CD14-positive monocyte (primary cell): ENCODE measurements at places on chromosomes 12 and 14.

DNA sequence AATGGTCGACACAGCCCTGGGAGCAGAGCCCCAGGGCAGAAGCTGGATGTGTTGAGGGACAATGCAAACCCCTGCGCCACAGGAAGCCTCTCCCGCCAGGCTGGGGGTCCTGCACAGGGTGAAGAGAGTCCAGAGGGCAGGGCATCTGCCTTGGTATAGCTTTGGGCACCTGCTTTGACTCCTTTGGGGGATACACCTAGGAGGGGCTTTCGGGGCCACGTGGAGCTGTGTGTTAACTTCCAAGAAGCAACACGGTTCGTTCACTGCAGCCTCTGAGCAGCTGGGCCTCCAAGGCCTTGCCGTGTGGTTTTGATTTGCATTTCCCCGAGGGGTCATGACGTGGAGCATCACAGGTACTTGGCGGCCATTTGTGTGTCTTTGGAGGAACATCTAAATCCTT is 5.8 kb upstream of the PUS1 start:
- no peak for DNase-seq

DNA sequence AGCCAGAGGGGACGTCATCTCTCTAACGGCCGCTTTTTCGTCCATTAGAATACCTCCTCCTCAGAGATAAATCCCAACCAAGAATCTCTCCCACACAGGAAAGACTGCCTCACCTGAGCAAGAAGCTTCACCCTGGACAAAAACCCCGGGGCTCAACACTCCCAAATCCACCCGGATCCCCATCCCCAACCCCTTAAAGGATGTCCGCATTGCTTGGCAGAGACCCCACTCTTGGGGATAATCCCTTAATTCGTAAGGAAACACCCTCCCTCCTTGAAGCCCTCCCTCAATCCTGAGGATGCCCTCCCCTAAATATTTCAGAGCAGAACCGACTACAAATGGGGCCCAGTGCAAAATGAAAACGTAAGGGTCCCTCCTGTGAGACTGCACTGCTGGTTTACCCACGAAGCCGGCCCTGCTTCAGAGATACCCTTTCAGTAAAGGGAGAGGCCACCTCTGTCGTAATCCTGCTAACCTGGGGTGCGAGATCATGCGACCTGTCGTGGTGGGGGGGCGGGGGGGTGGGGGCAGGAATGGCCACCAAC is 655 bp upstream of the DYNLL1 start:
- no peak for DNase-seq

GRCh38 chr12:46660719-46661109 is 165.1 kb downstream of the SLC38A4 start:
- peak; percentile 46 for DNase-seq

GRCh38 chr14:79704041-79704807 is 507.1 kb downstream of the DIO2 start:
- DNase-seq, result no peak

GRCh38 chr14:68842298-68842697 is 49.4 kb upstream of the ZFP36L1 start:
- DNase-seq, result no peak

- no peak for DNase-seq
These were observed 40.7 kb downstream of the CORO1C start for GRCh38 chr12:108690542-108691174.

DNA sequence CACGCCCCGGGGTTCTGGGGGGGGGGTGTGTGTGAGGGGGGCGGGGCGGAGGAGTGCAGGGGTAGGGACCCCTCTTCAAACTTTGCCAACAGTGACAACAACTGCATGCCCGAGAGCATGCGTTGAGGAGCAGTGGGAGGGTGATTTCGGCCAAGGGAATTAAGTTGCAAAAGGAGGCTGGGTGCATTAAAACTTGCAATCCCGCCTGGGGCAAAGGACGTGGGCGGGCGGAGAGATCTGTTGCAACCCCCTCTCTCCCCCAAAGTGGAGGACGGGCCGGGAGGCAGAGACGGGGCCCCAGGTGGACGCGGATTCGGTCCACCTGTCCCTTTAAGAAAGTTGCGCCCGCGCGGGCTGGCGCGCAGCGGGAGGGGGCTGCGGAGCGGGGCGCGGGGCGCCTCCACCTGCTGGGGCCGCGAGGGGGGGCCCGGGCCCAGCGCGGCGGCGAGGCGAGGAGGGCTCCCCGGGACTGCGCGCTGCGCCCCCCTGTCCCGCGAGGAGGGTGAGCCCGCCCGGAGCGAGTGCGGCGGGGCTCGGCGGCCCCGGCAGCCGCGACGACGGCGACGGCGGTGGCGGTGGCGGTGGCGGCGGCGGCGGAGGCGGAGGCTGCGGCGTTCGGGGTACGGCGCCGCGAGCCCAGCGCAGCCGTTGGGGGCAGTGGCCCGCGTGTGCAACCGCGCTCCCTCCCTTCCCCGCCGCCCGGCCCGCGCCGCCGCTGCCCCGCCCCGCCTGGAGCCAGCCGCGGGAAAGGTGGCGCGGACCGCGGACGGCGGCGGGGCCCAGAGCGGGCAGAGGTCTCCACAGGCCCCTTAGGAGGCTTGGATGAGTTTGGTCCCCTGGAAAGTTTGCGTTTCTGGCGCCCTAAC is 530 bp upstream of the FOXN4 start:
- no peak for DNase-seq

DNA sequence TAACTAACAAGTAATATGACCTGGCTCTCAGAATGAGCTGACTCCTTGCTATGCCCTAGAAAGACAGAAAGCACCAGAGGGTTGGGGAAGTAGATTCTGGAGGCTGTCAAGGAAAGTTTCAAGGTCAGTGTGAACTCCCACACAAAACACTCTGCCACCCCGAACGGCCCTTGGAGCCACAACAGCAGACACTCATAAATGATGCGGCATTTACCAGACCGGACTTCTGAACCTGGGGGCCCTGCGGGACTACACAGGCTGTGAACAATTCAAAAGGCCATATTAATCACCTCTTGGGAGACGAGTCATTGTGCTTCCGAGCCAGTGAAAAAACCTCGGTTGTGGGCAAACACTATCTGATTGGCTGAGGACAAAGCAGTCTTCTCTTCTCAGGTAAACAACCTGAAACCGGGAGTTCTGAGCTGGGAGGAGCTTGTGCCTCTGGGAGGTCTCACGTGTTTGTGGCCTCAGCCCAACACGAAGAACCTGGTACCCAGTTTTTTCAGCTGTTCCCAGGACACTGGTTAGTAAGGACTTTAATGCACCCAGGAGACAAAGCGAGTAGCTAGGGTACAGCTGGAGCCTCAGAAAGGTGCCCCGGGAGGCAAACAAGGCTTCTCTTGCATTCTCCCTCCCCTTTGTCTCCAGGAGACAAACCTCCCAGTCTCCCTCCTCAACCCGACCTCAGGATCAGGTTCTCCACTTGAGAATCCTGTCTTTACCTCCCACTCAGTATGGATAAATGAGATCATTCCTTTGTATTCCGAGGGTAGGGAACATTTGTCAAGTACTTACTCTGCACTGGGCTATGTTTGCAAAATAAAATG is 35.3 kb downstream of the VWF start:
- DNase-seq, result no peak

DNA sequence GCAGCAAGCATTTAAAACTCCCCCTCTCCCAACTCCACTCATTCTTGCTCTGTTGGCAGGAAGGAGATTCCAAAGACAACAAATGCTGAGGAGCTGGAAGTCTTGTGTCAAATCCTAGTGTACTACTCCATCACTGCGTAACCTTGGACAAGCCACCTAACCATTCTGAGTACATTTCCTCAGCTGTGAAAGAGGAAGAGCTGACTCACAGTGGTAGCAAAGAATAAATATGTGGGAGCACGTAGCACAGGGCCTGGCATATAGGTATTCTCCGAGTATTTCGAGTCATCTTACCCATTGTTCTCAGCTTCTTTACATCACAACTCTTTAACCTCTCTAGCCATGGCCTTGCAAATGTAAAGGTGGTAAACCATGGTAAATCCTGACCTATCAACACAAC is 28.7 kb downstream of the EGLN3 start:
- DNase-seq, result no peak

- DNase-seq, result no peak
These were observed 27.3 kb downstream of the TSHR start for GRCh38 chr14:80982711-80983110.

DNA sequence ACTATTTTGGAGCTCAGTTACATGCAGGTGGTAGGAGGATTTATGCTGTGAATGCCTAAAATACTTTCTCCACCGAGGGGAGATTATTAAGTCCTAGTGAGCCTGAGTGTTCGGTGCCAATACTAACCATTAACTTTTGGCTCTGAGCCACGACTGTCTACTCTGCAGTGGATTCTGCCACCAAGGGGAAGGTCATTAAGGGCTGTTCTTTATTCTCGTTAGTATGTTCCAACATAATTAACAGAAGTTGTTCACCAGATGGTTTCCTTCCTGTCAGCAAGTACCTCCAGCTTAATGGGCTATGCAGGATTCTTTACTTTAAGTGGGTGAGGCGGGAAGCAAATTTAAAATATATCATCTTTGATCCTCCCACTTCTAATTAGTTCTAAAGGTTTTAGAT is 326.3 kb downstream of the BMP4 start:
- no peak for DNase-seq

GRCh38 chr12:130281153-130281799 is 56.4 kb upstream of the PIWIL1 start:
- DNase-seq, result no peak

DNA sequence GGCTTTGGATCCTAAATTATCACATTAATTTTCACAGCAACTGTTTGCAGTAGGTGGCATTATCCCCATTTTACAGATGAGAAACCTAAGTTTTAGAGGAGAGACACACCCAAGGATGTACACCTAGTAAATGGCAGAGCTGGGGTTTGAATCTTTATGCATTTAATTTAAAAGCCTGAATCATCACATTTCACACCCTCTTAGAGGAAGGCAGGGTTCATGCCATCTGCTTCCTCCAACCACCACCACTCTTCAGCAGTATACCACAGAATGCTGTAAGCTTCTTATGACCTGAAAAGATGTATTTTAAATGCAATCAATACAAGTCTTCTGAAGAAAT is 90.3 kb downstream of the CRADD start:
- DNase-seq, result no peak

DNA sequence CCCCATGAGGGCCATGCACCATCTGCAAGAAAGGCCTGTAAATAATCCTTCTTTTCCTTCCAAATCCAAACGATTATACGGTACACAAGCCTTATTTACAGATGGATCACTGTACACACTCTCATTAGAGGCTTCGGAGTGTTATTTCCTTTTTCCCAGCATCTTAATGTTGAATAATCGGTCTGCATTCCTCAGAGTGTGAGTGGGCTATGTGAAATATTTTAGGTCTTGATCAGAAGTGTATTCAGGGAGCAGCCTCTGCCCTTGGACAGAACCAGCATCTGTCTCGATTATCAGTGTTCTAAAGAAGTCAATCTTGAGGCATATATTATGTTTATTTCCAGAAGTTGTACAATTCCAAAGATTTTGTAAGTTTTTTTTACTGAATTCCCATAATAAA is 340.6 kb downstream of the SEC23A start:
- DNase-seq, result no peak

DNA sequence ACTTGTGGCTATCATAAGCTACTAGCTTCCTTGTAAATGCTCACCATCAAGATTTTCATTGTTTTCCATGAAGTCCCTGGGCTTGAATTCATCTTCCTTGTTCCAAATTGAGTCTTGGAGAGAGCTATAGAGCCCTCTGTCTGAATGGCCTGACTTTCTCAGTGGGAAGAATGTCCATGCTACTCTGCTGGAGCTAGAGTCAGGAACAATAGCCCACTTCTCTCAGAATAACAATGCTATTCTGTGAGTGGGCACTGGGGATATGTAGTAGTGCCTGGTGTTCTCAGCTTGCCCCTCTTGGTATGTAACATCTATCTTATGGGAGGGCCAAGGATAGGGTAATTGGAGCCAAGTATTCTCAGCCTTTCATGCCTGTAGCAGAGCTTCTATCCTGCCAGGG is 127.6 kb upstream of the TRHDE start:
- no peak for DNase-seq

GRCh38 chr12:19082365-19082911 is 47.1 kb upstream of the PLEKHA5 start:
- no peak for DNase-seq

GRCh38 chr12:132415327-132416120 is 74.4 kb upstream of the FBRSL1 start:
- no peak for DNase-seq

DNA sequence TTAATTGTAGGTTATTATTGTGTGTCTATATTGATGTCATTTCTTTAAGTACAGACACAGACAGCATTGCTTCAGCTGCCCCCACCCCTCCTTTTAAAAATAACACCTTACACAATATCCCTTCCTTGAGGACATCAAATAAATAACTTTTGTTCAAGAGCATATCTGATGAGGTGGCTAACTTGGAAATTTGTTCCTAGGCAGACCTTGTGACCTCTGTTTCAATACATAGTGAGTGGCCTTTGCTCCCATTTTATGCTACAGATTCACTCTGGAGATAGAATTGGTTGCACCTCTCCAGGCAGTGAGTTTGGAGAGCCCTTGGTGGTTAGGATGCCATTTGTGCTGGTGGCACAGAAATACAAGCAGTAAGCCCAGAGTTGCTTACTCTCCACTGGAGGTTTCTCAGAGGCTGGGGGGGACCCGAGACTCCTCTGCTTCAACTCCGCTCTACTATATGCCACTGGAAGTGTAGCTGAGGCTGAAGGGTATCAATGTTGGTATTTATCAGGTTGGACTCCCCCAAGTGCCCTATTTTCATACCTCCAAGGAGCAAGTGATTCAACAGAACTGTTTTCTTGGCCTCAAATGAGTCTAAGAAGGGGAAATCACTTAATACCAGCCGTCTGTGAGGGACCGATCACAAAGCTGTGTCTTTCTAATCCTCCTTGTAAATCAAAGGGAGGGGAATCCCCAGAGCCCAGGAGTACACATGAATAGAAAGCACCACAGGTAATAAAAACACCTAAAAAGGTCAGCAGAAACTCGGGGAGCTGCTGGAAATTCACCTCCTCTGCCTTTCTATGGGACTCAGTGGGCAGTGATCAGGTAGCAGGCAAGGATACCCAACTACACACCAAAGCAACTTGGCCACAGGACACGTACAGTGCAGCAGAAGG is 463.1 kb downstream of the RAD51B start:
- no peak for DNase-seq

GRCh38 chr12:64320611-64321010 is 69.9 kb downstream of the C12orf56 start:
- DNase-seq, result no peak

- DNase-seq, result no peak
These were observed 975 bp upstream of the RTL1 start for GRCh38 chr14:100904307-100905087.

- DNase-seq, result no peak
These were observed 93.6 kb upstream of the TMTC2 start for GRCh38 chr12:82593143-82593542.

DNA sequence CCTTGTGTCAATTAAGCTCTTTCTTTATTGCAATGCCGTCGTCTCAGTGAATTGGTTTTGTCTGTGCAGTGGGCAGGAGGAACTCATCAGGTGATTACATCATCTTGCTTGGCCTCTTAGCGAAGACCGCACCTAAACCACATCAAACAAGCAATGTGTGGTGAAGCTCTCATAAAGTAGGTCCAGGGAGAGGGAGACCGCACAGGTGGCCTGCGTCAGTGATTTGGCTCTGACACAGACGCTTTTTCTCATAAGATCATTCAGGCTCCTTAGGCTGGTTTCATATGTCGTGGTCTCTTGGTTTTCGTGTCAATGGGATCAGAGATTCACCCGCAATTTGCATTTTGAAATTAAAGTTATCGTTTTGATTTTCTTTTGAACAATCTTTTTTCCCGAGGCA is 6.7 kb upstream of the TESC start:
- no peak for DNase-seq
